Upper lobe of left lung (tissue), 6 donors: ENCODE measurements at places on chromosomes 6 and 20.

- H3K27ac ChIP-seq, result no peak overlapping the region
- no peaks in the 10 kb centered on the region for H3K27me3 ChIP-seq
- H3K36me3 ChIP-seq, result no peaks in the 10 kb centered on the region
- H3K4me1 ChIP-seq, result no peaks in the 10 kb centered on the region
- DNase-seq, result no peak
Measured at GRCh38 chr6:118372413-118372812, 175.7 kb upstream of the PLN start.

DNA sequence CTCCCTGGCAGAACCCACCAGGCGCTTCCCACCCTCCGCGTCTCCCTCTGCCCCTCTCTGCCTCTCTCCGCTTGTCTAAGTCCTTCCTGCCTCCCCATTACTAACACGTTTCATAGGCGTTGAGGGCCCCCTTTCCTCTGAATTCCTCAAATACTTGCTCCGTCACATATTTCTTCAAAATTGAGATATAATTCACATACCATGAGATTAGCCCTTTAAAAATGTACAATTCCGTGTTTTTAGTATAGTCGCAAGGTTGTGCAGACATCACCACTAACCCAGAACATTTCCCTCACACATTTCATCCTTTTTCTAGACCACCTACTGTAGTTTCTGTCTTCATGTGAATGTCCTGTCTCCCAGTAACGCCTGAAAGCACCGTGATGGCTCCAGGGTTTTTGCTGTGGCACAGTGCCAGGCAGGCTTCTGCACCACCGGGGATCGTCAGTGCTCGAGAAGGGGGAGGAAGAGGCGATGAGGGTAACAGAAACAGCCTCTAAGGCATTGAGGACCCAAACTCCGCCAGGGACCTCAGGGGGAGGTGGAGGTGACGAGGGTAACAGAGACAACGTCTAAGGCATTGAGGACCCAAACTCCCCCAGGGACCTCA is 141.9 kb upstream of the SNX9 start:
- no peak overlapping the region for H3K27ac ChIP-seq
- no peak for DNase-seq
- H3K27me3 ChIP-seq, result no peaks in the 10 kb centered on the region
- no peaks in the 10 kb centered on the region for H3K4me1 ChIP-seq

DNA sequence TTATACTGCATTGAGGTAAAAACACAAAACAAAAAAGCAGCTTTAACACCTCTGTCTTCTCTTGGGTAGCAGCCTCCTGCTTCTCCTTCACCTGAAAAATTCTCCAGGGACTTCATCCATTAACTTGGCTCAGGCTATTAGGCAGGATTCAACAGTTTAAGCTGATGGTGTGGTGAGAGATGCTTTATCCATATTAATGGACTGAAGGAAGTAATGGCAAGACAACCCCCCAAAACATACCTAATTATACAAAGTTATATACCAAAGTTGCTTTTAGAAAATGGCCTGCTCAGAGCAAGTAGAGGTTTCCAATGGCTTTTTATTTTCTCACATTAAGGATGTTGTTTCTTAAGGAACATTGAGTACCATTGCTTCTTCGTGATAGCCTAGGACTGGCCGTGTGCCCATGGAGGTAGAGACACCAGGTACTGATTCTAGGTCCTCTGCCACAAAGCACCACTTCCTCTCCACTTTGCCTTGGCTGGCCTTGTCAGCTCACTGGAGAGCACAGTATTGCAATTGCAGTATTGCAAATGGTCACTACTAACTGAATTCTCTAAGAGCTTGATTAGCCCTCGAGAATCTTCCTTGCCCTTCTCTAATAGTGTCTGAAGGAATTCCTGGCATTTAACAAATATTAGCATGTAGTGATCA is 7.3 kb downstream of the EDN1 start:
- no peak overlapping the region for H3K27ac ChIP-seq
- DNase-seq, result no peak
- H3K36me3 ChIP-seq, result no peaks in the 10 kb centered on the region
- H3K4me1 ChIP-seq, result no peaks in the 10 kb centered on the region
- H3K4me3 ChIP-seq, result no peak overlapping the region

DNA sequence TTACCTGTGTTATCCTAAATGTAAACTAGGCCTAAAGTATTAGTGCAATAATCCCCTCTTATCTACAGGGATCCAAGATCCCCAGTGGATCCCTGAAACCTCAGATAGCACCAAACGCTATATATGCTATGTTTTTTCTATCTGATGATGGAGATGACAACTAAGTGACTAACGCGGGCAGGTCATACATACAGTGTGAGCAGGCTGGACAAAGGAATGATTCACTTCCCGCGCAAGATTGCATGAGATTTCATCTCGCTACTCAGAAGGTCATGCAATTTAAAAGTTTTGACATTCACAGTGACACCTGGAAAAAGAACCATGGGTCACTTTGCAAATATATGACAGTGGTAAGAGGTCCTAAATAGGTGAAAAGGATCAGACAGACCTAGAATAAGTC is 875.9 kb downstream of the HACE1 start:
- H3K27ac ChIP-seq, result no peak overlapping the region
- no peaks in the 10 kb centered on the region for H3K4me1 ChIP-seq
- H3K36me3 ChIP-seq, result no peaks in the 10 kb centered on the region
- no peak overlapping the region for H3K4me3 ChIP-seq
- DNase-seq, result no peak
- no peaks in the 10 kb centered on the region for H3K27me3 ChIP-seq

DNA sequence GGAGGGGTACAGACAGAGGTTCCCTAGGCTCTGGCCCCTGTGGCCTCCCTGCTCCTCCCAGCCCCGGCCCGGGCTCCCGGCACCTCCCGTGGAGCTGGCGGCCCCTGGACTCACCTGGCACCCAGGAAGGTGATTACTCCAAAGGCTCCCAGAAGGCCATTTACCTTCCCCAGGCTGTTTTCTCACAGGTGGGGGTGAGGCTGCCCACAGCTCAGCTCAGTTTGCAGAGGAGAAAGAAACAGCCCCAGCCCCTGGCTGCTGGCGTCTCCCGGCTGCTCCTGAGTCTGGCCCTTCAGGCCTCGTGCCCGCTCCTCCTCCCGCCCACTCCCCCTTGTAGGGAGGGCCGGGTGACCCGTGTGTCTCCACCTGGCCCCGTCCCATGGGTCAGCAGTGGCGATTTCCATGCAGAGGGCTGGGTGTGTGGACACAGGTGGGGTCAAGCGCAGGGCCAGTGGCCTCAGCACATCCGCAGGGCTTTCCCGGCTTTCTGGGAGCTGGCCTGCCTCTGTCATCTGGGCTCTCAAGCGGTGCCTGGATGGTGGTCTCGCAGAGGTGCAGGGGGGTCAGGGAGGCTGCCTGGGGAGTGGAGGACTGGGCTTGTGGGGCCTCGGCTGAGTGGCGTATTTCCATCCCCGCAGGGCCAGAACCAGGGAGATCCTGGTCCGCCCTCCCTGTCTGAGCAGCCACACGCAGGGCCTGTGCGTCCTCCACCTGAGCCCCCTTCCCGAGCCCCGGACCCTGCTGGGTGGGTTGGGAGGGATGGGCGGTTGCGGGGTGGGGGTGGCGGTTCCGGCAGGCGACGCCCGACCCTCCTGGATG is 20.2 kb upstream of the GATA5 start:
- H3K27ac ChIP-seq, result no peak overlapping the region
- H3K36me3 ChIP-seq, result no peaks in the 10 kb centered on the region
- DNase-seq, result no peak
- H3K4me1 ChIP-seq, result peaks cover 18% of the 10 kb centered on the region
- H3K4me3 ChIP-seq, result no peak overlapping the region

- H3K4me3 ChIP-seq, result no peak overlapping the region
- no peak for DNase-seq
- H3K27me3 ChIP-seq, result no peaks in the 10 kb centered on the region
- H3K36me3 ChIP-seq, result no peaks in the 10 kb centered on the region
- H3K4me1 ChIP-seq, result no peaks in the 10 kb centered on the region
Measured at GRCh38 chr6:148912252-148912651, 165.4 kb downstream of the UST start.

DNA sequence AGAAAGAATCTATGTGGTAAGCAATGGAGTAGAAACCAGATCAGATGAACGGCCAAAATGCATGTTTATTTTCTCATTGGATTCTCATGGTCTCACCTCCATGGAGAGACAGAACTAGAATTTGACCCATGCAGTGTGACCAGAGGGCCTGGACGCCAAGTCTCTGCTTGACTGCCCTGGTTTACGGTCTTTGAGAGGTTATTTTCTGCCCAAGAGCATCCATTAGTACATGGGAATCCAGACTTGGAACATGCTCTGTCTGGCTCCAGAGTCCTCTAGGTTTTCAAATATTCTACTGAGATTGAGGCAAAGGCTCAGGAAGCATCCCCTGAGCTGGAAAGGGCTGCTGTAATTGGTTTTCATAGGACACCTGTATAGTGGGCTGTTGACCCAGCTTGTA is 45.5 kb upstream of the UST start:
- no peaks in the 10 kb centered on the region for H3K27me3 ChIP-seq
- DNase-seq, result no peak
- H3K36me3 ChIP-seq, result no peaks in the 10 kb centered on the region
- peaks cover 18% of the 10 kb centered on the region for H3K4me1 ChIP-seq
- H3K27ac ChIP-seq, result no peak overlapping the region

- no peaks in the 10 kb centered on the region for H3K36me3 ChIP-seq
- H3K4me1 ChIP-seq, result no peaks in the 10 kb centered on the region
- no peak overlapping the region for H3K27ac ChIP-seq
Measured at GRCh38 chr6:2575236-2575635, 175.5 kb downstream of the MYLK4 start.

DNA sequence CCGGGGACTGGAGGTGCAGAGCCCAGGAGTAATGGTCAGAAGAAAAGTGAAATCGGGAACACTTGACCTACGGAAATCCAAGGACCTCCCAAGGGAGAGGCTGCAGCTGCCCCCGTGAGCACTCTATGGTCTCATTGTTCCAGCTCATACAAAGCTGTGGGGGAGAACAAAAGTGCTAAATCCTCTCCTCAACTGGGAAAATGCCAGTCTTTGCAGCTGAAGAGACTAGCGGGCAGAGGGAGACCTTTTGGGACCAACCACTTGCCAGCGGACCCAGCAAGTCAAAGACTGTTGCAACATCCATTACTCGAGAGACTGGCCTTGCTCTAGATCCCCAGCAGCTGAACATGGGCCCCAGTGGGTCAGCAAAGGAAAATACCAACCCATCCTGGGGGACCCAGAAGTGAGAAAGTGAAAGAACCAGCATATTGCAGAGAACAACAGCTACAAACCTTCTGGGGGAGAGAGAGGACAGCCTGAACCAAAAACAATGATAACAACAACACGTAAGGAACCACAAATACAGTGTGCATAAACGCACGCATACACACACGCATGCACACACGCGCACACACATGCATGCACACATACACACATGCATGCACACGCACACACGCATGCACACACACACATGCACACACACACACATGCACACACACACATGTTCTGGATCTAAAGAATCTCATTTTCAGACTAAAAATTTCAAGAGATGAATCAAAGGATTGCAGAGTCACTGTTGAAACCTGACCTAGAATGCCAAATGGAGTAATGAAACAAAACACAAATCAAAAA is 24.7 kb upstream of the ELMO2 start:
- no peaks in the 10 kb centered on the region for H3K36me3 ChIP-seq
- H3K27me3 ChIP-seq, result no peaks in the 10 kb centered on the region
- H3K4me1 ChIP-seq, result no peaks in the 10 kb centered on the region
- no peak overlapping the region for H3K27ac ChIP-seq

GRCh38 chr6:166251211-166251610 is 57.0 kb downstream of the PRR18 start:
- no peak overlapping the region for H3K27ac ChIP-seq
- H3K36me3 ChIP-seq, result no peaks in the 10 kb centered on the region
- no peak overlapping the region for H3K4me3 ChIP-seq
- H3K4me1 ChIP-seq, result peaks cover 15% of the 10 kb centered on the region

DNA sequence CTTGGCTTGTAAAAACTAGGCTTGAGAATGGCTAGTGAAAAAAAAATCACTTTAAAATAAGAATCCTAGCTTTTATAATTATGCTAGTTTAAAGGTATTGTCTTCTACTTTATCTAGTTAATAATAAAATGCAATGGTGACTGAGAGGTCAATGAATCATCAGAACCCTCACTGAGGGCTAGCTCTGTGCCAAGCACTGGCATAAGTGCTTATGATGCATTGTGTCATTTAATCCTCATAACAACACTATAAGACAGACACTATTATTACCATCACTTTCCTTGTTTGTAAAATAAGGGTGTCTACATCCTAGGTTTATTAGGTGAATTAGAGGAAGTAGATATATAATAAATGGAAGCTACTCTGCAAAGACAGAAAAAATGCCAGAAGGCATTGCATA is 144.3 kb downstream of the F13A1 start:
- H3K4me1 ChIP-seq, result no peaks in the 10 kb centered on the region
- DNase-seq, result no peak
- no peaks in the 10 kb centered on the region for H3K27me3 ChIP-seq
- no peak overlapping the region for H3K4me3 ChIP-seq

DNA sequence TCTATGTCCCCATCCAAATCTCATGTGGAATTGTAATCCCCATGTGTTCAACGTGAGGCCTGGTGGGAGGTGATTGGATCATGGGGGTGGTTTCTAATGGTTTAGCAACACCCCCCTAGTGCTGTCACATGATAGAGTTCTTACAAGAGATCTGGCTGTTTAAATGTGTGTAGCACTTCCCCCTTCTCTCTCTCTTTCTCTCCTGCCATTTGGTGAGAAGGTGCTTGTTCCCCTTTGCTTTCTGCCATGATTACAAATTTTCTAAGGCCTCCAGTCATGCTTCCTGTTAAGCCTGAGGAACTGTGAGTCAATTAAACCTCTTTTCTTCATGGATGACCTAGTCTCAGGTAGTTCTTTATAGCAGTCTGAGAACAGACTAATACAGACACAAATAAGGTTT is 165.4 kb downstream of the OGFRL1 start:
- no peak overlapping the region for H3K27ac ChIP-seq
- H3K36me3 ChIP-seq, result no peaks in the 10 kb centered on the region
- no peak overlapping the region for H3K4me3 ChIP-seq
- H3K4me1 ChIP-seq, result peaks cover 14% of the 10 kb centered on the region
- no peak for DNase-seq
- no peaks in the 10 kb centered on the region for H3K27me3 ChIP-seq

GRCh38 chr20:4038047-4038459 is 22.7 kb upstream of the RNF24 start:
- H3K27ac ChIP-seq, result peak overlapping the region; percentile 69
- no peak overlapping the region for H3K4me3 ChIP-seq
- no peaks in the 10 kb centered on the region for H3K27me3 ChIP-seq
- no peaks in the 10 kb centered on the region for H3K36me3 ChIP-seq

GRCh38 chr6:118968416-118968815 is 33.5 kb upstream of the MCM9 start:
- no peaks in the 10 kb centered on the region for H3K36me3 ChIP-seq
- no peak for DNase-seq
- no peak overlapping the region for H3K4me3 ChIP-seq
- H3K4me1 ChIP-seq, result no peaks in the 10 kb centered on the region
